Effector CD8-positive, alpha-beta T cell (primary cell): ENCODE measurements at places on chromosomes 1 and 21.
A peak's percentile ranks its signal among the peaks of the same experiment; 100 is the strongest.

DNA sequence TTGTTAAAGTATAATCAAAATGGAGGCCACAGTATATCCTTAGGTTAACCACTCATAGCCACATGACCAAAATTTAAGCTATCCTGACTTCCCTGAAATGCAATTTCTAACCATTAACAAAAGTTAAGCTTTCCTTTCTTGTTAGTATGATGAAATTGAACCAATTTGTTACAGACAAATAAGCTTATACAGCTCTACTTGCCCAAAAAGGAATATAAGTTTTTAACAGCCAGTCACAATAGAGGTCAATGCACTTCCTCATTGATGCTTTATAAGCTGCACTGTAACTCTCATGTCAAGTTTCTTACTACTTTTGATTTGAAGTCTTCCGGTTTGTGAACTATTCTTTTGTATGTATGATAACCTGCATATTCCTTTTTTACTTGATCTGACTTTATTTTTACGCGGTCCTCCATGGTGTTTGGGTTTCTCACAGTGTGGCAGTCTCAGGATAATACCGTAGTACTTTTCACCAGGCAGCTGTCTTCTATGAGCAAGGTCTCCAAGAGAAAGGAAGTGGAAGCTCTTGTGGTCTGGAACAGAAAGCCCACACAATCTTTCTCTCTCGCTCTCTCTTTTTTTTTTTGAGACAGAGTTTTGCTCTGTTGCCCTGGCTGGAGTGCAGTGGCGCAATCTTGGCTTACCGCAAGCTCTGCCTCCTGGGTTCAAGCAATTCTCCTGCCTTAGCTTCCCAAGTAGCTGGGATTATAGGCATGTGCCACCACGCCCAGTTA, 331.6 kb downstream of the SRGAP2C start:
- no peak for DNase-seq

DNA sequence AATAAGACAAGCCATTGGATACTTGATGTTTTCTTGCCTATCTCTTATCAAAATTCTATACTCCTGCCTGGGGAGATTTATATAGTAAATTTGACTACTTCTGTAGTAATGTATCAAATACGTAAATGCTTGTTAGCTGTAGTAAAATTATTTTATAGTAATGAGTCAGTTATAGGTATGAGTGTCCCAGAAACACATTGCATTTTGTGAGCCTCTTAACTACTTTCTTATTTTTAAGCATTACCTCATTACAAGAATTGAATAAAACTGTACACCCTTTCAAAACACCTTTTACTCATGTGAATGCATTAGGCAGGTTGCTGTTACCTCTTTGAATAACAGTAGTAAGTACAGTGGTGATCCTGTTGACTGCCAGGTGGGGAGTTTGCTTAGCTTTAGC, 28.4 kb downstream of the PRRC2C start:
- DNase-seq, result no peak

- DNase-seq, result no peak
Observed at GRCh38 chr1:207884266-207885029, 26.5 kb downstream of the CD34 start.

DNA sequence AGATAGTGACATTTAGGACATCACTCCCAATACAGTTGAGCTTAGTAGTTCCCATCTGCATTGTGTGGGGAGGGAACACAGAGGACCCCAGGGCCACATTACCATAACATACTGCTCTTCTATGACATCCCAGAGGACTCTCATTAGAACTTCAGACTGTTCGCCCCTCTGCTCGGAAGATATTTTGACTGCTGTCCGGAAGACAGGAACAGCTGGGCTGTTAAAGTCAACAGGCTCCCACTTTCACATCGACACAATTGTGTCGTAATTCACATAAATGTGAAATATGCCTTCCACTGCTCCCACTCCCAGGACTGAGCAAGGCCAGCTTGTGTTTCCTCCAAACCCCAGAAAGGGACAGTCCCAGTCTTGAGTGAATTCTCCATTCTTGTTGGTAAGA, 158.4 kb downstream of the SEC16B start:
- no peak for DNase-seq

GRCh38 chr1:16139473-16139962, 16.4 kb downstream of the EPHA2 start:
- DNase-seq, result no peak

- no peak for DNase-seq
Observed at GRCh38 chr1:20390589-20391331, 95.2 kb downstream of the CAMK2N1 start.

GRCh38 chr1:3578906-3579305, 32.4 kb downstream of the MEGF6 start:
- no peak for DNase-seq

- DNase-seq, result no peak
Observed at GRCh38 chr1:157107702-157108101, 8.1 kb upstream of the ETV3L start.

DNA sequence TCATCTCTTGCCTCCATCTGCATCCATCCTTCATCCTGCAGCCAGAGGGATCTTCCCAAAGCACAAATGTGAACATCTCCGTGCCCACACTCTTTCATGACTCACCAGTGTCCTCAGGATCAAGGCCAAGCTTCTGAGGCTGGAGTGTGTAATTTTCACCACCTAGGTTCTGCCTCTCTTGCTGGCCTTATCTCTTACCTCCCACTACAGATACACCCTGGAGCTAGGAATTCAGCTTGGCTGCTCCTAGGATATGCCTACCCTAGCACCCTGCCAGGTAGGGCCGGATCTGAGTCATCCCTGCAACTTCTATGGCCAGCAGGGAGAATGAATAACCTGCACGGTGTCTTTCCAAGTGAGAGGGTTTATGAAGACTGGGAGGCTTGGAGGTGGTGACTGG, 208.7 kb upstream of the CSF3R start:
- no peak for DNase-seq

DNA sequence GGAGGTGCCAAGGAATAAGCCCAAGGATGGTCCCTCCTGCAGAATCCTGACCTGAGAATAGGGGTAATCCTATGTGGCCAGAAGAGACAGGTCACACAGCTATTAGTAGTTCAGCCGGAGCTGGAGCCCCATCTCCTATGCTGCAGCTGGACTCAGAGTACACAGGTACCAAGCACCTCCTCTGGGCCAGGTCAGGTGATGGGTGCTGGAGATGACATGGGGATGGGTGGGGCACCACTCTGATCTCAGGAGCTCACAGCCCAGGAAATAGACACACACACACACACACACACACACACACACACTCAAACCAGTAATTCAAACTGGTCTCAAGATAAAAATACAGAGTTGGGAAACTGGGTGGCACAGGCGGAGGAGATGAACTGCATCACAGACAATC, 54.2 kb upstream of the SSBP3 start:
- no peak for DNase-seq

DNA sequence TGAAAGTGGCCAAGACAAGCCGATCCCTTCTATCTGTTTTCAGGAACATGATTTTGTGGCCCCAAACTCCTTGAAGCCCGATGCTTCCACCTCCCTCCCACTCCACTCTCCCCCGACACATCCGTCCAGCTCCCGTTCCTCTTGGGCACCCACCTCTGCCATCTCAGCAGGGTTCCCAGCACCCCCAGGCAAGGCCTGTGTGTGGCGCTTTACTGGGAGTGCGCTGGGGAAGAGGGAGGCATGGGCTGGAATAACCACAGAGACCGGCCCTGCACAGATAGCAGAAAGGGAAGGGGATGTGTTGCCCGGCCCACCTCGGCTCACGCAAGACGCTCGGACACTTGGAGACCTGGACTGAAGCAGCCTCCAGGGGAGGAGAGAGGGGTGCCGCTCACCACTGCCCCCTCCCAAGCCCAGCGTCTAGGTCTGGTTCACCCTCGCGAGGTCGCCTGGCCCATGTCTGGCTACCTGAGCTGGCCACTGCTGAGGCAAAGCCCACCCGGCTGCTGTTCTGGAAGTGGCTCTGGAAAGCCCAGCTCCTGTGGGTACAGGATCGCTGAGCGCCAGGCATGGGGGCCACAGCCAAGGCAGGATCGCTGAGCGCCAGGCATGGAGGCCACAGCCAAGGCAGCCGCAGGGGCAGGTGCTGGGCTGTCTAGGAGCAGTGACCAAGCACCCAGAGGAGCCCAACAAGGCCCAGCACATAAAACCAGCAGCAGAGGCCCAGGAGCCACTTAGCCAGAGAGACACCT, 23.8 kb upstream of the COL18A1 start:
- no peak for DNase-seq

- no peak for DNase-seq
Observed at GRCh38 chr1:151815716-151816327, 10.6 kb upstream of the LINGO4 start.

DNA sequence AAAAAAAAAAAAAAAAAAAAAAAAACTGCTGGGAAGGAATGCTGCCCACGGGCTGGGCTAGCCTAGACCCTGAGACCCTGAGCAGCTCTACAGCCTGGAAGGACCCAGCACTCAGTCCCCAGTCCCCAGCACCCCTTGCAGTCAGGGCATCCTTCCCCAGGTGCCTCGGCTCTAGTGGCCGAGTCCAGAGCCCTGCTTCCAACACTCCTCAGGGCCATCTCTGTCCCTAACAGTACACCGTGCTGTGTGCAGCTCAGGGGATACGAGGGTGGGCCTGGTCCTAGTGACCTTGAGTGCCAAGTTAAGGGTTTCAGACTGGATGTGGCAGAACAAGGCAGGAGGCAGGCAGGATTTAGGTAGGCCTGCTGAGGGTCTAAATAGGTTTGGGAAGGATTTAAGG, 50.2 kb upstream of the LRP8 start:
- DNase-seq, result no peak

GRCh38 chr1:25520446-25521061, 22.9 kb upstream of the LDLRAP1 start:
- peak; percentile 59 for DNase-seq

DNA sequence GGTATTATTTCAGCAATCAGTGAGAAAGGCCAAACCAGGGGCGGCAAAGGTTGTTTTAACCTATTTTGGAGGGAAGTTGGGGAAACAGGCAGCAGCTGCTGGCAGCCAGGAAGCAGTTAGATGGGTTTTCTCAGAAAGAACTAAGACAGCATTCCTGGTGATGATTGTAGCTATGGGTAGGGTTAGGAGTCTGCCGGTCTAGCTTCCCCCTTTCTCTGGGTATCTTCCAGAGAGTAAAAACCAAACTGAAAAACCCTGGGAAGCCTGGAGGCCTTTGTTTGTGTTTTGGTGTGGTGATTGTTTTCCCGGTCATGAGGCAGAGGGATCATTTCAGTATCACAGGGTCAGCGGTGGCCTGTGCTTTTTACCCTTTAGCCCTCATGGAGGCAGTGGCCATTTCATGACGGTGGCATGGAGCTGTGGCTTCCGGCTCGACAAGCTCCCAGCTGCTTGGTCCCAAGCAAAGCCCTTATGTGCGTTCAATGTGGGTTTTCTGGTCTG, 19.5 kb upstream of the TNFRSF1B start:
- DNase-seq, result no peak

- DNase-seq, result peak; percentile 71
Observed at GRCh38 chr21:14215971-14216641, at the start of gene RBM11. TSS of gene RBM11 (plus strand) at chr21:14216157. CDS start at chr21:14216187, 30 bp downstream.

DNA sequence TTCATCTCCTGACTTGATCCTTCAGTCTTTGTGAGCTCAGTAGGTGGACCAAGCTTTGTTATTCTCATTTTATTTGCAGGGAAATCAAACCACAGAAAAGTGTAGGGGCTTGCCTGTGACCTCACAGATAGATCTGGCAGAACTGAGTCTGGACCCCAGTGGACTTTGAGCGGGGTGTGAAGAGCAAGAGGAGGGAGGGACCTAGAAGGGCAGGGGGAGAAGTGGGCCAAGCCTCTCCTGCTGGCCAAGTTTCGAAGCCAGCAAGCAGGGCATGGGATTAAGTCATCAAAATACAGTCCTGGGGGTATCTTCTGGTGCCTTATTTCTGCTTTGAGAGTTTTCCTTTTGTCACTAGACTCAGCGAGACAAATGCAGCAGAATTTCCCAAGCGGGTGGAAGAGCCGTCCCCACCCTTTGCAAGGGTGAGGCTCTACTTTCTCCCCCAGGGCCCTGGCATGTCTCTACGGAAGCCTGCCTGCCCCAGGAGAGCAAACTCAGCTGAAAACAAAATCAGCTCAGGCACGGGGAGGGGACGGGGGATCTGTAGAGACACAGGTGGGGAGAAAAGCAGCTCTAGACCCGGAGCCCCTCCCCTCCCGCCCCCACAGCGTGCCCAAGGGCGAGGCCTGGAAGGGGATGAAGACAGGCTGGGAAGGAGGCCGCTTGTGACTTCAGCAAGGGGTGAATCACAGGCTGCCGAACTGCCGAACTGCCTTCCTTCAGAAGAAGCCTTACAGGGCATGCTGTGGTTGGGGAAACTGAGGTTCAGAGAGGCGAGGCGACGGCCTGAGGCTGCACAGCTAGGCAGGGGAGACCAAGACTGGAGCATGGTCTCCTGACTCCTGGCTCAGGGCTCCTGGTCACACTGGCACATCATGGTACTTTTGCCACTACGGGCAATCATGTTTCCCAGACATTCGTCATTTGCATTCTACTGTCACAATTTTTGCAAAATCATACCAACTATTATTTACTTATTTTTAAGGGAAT, 19.2 kb downstream of the PKP1 start:
- DNase-seq, result no peak

GRCh38 chr21:36657999-36658398, 40.9 kb upstream of the SIM2 start:
- DNase-seq, result no peak

- DNase-seq, result no peak
Observed at GRCh38 chr21:28633839-28634555, 358.7 kb downstream of the LTN1 start.

- DNase-seq, result no peak
Observed at GRCh38 chr1:32741413-32742198, 39.0 kb upstream of the SYNC start.

GRCh38 chr21:37183749-37184148, 83.4 kb downstream of the VPS26C start:
- DNase-seq, result no peak

- no peak for DNase-seq
Observed at GRCh38 chr1:70978623-70979022, 69.0 kb downstream of the PTGER3 start.

GRCh38 chr1:195202241-195202640, 1406.0 kb downstream of the KCNT2 start:
- no peak for DNase-seq

- DNase-seq, result no peak
Observed at GRCh38 chr1:239563681-239564080, 177.3 kb downstream of the CHRM3 start.

- DNase-seq, result no peak
Observed at GRCh38 chr1:79575424-79575823, 568.9 kb upstream of the ADGRL4 start.

DNA sequence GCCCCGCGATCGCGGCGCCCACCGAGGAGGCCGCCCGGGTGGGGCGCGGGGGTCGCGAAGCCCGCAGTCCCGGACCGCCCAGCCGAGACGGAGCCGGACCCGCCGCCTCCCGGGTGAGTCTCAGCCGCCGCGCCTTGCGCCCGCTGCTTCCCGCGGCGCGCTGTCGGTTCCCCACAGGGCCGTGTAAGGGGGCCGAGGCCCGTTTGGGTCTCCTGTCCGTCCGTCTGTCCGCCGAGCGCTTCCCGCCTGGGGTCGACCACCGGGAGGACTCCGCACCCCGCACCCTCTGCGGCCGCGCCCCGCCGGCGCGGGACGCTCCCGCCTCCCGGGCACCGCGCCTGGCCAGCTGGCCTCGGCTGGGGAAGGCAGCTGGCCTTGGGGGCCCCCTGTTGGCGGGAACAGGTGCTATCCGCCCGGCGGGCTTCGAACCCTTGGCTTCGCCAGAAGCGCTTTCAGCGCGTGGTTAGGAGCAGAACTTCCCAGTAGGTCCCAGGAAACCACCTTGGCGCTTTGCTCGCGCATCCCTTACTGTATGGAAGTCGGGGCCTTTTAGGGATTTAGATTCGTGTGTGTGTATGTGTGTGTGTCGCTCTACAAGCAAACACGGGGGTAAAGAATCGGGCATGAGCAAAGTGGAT, 414 bp downstream of the TMEM51 start:
- no peak for DNase-seq

- DNase-seq, result no peak
Observed at GRCh38 chr1:175390081-175390481, 197.5 kb upstream of the KIAA0040 start.
